Upper lobe of left lung (tissue), 6 donors: ENCODE measurements at places on chromosomes 12 and 14.

GRCh38 chr14:69928111-69928523 lies 48.9 kb downstream of the SMOC1 start:
- DNase-seq: no peak

DNA sequence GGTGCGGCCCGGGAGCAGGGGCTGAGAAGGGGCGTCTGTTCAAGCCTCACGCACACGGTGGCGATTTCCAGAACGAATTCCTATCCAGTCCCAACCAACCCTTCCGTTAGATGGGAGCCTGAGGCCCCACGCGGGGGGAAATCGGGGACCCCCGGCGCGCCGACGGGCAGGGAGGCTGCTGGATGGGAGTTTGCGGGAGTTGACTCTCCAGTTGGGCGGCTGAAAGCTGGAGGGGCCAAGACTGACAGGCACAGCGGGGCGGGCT lies 9.8 kb downstream of the EXOC3L4 start:
- no peak for DNase-seq

DNA sequence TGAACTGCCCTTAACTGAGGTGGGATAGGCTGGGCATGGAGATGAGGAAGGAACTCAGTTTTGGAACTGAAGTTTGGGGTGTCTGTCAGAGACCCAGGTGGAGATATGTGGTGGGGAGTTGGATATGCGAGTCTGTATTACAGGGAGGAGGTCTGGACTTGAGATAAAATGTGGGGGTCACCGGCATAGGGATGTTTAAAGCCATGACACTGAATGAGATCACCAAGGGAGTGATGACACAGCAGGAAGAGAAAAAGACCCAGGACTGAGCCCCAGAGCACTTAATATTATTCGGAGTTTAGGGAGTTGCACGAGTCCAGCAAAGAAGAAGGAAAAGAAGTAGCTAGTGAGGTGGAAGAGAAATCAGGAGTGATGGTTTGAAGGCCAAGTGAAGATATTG lies 4.0 kb upstream of the OASL start:
- DNase-seq: no peak

GRCh38 chr14:61502459-61503093 lies 181.2 kb downstream of the PRKCH start:
- no peak for DNase-seq

GRCh38 chr12:30687265-30687986 lies 8.2 kb downstream of the IPO8 start:
- no peak for DNase-seq

DNA sequence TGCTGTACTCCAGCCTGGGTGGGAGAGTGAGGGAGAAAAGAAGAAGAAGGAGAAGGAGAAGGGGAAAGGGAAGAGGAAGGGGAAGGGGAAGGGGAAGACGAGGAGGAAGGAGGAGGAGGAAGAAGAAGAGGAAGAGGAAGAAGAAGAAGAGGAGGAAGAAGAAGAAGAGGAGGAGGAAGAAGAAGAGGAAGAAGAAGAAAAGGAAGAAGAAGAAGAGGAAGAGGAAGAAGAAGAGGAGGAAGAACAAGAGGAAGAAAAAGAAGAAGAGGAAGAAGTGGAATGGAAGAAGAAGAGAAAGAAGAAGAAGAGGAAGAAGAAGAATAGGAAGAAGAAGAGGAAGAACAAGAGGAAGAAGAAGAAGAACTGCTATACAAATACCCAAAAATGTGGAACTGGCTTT lies 507.4 kb upstream of the TMPO start:
- DNase-seq: no peak

GRCh38 chr12:48118284-48118871 lies 786 bp upstream of the PFKM start:
- DNase-seq: no peak

GRCh38 chr12:41217727-41218126 lies 29.6 kb downstream of the PDZRN4 start:
- no peak for DNase-seq

DNA sequence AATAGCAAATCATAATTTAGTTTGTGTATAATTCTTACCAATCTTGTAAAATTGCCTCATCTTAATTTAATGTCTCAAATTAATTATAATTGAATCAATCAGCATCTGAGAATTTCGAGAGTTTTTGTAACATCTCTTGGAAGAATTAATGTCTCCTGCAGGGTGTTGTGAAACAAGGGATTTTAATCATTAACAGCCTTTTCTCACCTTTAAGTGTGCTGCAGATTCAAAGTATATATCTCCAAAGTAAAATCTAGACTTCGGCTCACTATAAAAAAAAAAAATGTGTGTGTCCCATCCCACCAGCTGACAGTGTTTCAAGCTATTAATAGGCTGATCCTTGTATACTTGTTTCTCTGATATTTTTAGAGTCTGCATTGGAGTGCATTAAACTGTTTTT lies 603.1 kb downstream of the ETNK1 start:
- DNase-seq: no peak

DNA sequence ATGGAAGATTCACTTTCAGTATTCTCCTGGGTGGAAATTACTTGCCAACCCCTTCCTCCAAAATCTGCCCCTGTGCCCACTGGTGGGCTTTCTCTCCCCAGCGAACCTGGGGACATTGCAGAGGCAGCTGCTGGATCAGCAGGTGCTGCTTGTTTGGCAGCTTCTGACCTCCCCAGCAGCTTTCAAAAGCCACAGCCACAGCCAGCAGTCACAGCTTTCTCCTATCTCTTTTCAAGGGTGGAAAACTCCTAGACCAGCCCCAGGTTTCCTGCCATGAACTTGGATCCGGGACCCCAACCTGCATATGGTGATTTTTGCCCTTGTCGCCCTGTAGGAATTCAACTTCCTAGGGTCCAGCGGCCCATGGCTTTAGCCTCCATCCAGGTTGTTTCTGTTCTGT lies 330.8 kb downstream of the ADAMTS20 start:
- DNase-seq: no peak

- no peak for DNase-seq
Observed at GRCh38 chr12:106063826-106064720, 74.7 kb downstream of the NUAK1 start.

GRCh38 chr12:46453428-46453827 lies 80.9 kb upstream of the SLC38A2 start:
- no peak for DNase-seq

GRCh38 chr14:59919570-59920377 lies at the start of gene LRRC9:
Gene LRRC9, plus strand, starts transcription at chr14:59920144.
- peak; percentile 41 for DNase-seq

DNA sequence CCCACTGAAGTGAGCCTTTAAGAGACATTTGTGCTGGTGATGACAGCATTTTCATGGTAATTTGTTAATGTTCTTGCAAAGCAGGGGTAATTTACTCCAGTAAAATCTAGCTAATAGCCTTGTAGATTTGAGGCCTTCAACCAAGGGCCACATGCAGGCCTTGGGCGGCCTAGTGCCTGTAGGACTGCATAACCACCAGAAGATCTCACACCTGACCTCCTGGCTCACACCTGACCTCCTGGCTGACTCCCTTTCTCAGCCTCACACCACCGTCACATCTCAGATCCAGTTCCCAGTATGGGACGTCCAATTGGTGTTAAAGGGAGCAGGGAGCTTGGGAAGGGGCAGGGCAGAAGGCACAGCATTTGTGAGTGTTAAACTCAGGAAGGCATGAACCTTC lies 26.9 kb downstream of the C12orf42 start:
- DNase-seq: no peak

DNA sequence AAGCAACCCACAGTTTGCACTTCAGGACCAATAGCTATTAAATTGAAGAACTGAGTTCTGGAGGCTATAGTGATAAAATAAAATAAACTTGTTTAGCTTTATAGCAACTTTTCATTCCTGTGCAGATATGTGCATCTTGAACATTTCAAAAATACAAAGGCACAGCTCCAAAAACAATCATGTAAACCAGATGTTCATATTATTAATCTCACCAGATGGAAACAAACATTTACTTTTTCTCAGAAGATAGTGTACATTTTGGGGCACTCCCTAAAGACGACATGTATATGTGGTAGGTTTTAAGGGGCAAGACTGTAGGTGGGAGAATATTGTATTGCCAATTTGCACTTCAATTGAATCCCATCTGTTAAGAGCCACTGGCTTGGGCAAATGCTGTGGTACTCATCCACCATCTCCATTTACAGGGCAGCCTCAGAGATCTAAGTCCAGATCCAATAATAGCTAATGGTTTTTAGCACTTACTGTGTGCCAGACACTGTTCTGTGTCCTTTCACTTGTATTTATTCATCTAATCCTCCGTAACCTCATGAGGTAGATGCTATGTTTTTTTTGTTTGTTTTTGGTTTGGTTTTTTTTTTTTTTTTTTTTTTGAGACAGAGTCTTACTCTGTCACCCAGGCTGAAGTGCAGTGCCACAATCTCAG lies 49.1 kb downstream of the PTGER2 start:
- no peak for DNase-seq

DNA sequence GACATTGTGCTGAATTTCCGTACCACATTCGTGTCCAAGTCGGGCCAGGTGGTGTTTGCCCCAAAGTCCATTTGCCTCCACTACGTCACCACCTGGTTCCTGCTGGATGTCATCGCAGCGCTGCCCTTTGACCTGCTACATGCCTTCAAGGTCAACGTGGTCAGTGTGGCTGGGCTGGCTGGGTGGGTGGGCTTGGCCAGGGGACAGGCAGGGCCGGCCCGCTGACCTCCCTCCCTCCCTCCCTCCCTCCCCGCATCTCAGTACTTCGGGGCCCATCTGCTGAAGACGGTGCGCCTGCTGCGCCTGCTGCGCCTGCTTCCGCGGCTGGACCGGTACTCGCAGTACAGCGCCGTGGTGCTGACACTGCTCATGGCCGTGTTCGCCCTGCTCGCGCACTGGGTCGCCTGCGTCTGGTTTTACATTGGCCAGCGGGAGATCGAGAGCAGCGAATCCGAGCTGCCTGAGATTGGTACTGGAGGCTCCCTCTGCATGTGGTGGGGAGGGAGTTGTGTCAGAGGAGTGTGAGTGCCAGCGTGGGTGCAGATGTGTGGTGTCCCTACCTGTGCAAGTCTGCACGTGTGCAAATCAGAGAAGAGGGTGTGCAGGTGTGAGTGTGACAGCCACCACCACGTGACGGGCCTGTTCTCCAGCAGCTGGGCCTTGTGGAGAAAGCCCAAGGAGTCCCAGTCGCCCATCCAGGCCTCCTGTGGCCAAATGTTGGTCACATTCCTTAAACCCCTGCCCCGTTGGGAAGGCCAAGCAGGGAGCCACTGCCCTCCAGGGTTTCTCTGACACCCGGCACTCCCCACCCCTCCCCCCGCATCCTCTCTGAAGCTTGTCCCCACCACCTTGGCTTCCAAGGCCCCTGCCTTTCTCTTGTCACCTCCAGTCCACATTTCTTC lies 5.3 kb downstream of the KCNH3 start:
- DNase-seq: no peak

DNA sequence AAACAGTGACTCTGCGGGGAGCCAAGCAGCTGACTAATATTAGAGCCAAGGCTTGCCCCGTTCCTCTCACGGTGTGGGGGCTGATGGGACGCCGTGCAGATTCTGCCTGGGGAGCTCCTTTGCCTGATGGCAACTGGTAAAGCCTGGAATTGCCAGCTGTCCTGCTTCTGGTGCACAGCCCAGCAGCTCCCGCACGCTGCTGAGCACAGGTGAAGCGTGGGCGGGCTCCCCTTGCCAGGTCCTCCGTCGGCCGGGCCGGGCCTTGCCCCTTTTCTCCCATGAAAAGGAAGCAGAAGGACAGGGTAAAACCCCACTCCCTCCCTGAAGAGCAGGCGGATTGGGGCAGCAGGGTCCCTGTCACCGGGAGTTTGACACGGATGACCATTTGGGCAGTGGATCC lies 79.0 kb downstream of the WDR20 start:
- DNase-seq: no peak

- no peak for DNase-seq
Observed at GRCh38 chr14:64654246-64654900, 49.9 kb upstream of the PLEKHG3 start.

DNA sequence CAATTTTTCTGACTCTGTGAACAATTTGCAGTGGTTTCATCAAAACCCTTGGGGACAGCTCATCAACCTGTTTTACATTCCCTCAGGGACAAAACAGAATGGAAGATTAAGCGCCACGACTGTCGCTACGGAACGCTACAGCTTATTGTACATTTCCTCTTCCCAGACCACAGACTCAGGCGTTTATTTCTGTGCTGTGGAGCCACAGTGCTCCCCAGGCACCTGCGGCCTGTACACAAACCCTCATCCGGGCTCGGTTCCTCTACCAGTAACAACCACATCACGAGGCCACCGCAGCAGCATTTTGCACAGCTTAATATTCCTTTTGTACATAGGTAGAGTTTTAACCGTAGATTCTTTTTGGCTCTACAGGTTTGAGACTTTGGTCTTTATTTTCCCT lies 397.4 kb upstream of the OR4E1 start:
- peak; percentile 27 for DNase-seq

- no peak for DNase-seq
Observed at GRCh38 chr14:104925214-104925854, 655 bp downstream of the PLD4 start.

DNA sequence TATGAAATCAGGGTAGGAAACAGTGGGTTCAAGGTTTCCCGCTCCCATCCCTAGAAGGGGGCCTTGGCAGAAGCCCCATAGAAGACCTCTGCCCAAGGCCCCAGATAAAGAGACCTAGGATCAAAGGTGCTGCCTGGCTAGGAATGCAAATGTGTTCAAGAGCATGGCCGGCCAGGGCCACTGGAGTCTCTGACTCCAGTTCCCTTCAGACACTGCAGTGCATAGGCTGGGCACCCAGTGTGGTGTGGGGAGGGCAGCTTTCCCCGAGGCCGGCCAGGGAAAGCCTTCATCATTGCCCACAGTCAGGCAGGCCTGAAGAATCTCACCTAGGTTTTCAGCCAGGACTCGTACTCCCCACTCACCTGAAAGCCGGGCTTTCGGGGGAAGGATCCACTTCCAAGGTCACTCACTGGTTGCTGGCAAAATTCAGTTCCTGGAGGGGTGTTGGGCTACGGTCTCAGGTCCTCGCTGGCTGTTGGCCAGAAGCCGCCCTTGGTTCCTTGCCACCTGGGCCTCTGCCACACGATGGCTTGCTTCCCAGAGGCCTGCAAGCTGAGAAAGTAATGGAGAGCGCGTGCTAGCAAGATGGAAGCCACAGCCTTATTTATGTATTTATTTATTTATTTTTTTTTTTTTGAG lies 9.7 kb upstream of the PEBP1 start:
- peak; percentile 72 for DNase-seq

DNA sequence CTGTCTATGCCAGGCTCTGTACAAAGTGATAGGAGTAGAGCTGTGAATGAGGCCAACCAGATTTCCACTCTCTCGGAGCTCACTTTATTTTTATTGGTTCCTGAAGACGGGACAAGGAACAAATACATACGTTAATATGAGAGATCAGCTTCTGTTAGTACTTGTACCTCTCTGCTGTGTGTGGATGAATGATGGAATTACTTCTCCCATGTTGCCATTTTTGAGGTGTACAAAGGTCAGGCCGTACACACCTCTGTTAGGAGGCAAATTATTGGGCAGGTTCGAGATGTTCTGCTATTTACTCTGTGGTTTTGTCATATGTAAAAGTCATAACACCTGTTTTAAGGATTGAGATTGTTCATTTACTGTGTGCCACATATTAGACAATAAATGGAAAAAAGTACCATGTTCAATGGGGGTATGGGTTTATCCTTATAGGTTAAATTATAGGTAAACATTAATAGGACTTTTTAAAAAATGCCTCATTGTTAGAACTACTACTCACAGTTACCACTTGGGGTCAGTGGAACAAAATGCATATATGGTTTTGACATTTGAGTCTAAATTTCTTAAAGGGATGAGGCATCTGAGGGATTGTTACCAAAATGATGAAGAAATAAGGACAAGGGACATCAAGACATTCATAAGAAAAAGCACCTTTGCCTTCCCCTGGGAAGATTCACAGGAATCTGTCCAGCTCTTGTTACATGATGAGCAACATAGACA lies 26.9 kb downstream of the WBP11 start:
- no peak for DNase-seq

GRCh38 chr14:23406725-23407355 lies 1.2 kb downstream of the MYH6 start:
- no peak for DNase-seq

GRCh38 chr12:5083955-5084849 lies 40.5 kb downstream of the KCNA5 start:
- no peak for DNase-seq
